ENCODE measurements at places on chromosomes 2 and 18.

DNA sequence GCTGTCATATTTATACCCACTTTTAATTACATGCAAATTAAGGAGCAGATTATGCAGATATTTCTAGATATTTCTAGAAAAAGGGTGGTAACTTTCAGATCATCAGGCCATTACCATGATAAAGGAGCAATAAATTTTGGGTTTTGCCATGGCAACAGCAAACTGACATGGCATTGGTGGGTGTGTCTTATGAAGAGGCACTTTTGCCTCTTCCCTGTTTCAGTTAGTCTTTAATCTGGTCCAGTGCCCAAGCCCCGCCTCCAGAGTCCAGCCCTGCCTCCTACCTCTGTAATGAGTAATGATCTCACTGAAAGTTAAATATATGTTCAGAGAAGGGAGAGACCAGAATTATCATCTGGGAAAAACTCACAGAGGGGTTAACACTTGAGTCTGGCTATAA is 124.8 kb downstream of the SCG2 start:
- no peak for DNase-seq

DNA sequence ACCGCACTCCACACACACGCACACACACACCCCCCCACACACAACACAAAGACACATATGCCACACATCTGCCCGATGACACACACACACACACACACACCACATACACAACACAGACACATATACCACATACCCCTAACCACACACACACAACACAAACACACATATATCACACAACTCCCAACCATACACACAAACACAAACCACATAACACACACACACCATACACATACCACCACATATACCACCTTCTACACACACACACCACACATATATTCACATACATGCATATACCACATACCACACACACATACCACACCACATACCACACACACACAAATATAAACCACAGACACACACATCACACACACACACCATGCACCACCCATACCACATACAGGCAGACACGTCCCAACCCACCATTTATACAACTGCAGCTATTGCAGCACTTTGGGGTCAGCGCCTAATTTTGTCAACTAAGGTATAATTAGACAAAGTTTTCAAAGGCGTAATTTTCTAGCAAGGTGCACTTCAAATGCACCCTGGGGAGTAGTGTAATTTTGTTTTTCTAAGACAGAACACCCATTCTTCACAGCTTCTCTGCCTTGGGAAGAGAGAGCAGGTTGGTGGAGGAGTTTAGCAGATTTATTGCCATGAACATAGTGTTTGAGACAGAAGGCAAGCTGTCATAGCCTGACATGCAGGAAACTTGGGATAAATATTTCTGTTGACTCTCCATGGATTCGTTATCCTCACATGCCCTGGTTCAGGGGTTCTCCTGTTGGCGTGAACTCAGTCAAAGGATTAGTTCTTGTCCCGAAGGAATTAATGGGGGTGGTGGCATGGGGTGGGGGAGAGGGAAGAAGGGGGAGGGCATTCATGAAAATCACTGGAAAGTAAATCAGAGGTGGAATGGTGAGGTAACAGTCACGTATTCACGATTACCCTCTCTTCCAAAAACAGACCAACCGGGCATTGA is 416.1 kb downstream of the LPIN1 start:
- no peak for DNase-seq

DNA sequence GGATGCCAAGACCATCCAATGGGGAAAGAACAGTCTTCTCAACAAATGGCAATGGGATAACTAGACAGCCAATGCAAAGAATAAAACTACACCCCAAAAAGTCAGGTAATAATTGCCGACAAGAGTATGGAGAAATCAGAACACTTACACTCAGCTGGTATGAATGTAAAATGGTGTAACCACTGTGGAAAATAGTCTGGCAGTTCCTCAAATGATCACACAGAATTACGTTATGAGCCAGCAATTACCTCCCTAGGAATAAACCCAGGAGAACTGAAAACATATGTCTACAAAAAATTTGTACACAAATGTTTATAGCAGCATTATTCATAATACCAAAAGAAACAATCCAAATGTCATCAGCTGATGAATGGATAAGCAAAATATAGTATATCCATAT is 8.8 kb downstream of the IWS1 start:
- no peak for DNase-seq

GRCh38 chr2:217872319-217872718 is 130.5 kb downstream of the TNS1 start:
- no peak for DNase-seq

DNA sequence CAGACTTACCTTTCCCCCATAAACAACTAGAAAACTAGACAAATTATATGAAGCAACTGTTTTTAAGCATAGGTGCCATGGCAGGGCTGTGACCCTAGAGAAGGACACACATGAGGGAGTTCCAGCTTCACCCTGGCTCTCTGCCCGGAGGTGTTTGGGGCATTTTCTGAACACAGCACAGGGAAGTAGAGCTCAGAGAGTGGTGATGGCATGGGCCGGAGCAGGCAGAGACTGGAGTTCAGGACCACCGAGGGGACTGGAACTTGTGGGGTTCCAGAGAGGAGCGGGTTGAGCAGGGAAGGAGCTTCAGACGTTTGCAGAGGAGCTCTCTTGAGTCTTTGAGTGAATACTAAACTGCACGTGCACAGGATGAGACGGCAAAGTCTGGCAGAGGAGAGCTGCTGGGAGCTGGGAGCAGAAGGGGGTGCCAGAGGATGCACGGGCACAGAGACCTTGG is 26.5 kb upstream of the KLF11 start:
- no peak for DNase-seq

DNA sequence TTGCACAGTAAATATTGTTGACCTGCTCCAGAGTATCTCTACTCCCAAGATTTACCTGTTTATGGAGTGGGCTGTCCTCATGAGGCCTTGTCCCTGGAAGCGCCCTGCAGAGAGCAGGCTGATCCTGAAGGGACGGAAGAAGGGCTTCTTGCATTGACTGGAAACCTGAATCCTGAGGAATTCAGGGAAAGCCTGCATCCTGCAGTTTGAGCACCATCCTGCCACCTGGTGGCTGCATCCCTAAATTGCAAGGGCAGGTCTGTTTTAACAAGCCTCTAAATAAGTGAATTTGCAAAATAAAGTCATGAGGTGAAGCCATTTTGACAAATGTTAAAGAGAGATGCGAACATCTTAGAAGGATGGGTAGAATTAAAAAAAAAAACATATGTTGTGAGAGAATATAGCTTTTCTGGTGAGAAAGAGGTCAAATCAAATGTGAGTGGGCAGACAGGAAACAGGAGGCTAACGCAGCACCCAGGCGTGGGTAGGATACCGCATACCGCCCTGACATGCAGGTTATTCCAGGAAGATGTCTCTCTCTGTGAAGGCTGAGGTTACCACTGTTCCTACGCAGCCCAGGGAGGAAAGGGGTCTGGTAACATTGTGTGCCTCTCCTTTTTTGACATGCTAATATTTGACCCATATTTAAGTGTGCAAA is 754.9 kb downstream of the RNF144A start:
- peak; percentile 55 for DNase-seq

DNA sequence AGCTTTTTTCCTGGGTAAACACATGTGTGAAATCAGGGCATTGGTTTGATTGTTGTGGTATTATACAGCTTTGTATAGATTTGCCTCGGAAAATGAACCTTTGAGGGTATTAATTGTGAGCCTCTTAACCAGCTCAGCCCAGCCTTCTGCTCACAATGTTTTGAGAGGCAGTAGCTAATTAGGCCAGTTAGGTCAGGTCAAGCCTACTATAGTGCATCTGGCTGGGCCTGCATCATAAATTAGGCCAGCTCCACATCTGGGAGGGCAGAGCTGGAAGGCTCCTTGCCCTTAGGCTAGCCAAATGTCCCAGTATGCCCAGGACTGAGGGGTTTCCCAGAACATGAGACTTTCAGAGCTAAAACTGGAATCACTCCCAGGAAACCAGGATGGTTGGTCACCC is 43.0 kb downstream of the LRATD1 start:
- DNase-seq: no peak

- DNase-seq: no peak
Measured at GRCh38 chr2:206112108-206112507, 26.1 kb upstream of the INO80D start.

- DNase-seq: no peak
Measured at GRCh38 chr2:22843919-22844537, 541.0 kb upstream of the KLHL29 start.

GRCh38 chr2:235857598-235857997 is 310.6 kb downstream of the GBX2 start:
- peak; percentile 34 for DNase-seq

- peak; percentile 94 for DNase-seq
Measured at GRCh38 chr2:128374001-128374710, 55.5 kb upstream of the HS6ST1 start.

GRCh38 chr18:51039138-51040112 is 9.4 kb downstream of the SMAD4 start:
- DNase-seq: no peak

DNA sequence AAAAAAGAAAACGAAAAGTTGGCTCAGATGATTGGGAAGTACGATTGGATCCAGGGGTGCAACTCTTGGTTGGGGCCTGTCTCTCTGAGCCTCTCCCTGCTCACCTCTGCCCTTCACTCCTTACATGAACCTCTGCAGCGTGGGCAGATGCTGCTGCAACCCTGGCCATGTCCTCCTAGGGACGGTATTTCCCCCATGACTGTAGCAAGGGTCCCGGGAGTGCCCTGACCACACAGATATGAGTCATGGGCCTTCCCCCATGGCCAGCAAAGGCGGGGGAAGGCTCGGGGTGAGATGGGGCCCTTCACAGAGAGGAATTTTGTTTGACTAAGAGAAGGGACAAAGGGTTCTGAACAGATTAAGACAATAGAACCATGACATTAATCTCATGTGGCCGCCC is 129.0 kb downstream of the NCK2 start:
- DNase-seq: peak; percentile 68

- no peak for DNase-seq
Measured at GRCh38 chr2:1979138-1979537, 234.8 kb upstream of the PXDN start.

GRCh38 chr2:240200230-240201051 is 60.0 kb upstream of the OTOS start:
- DNase-seq: no peak

DNA sequence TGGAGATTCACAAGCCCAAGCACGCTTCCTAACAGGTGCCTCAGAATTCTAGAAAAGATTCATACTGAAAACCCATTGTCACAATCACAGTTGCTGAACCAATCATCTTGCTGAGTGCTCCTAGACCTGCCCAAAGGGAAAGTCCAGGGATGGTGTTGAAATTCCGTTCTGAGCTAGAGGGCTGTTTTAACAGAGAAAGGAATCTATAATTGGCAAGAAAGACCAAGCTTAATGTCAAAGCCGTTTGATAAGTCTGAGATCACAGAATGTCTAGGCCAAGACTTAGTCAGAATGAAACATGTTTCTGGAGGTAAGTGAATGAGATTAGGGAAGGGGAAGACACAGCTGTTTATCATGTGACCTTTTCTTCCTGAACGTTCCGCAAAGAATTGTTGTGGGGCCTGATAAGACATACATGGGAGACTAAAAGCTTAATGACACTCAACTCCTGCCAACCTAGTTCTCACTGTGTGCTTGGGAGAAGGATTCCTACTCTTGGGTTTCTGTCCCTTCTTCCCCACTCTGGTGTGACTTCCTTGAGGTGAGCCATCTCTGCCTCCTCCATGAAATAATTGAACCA is 27.5 kb downstream of the PMAIP1 start:
- peak; percentile 41 for DNase-seq

DNA sequence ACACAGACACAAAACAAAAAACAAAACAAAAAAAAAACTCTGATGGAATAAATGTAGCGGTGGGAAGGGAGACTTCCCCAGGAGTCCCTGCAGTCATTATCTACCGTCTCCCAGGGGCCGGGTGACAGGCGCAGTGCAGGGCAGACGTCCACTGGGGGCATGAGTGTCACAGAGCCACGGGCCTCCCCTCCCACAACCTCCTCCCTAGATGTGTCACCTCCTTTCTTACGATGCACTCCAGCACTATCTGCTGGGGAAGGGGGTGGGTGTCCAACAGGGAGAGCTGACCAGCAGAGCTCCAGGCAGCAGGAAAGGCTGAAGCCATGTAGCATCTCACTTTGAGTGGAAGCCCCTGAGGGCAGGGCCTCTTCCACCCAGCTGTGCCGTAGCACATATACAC is 84.5 kb downstream of the LONRF2 start:
- DNase-seq: no peak

DNA sequence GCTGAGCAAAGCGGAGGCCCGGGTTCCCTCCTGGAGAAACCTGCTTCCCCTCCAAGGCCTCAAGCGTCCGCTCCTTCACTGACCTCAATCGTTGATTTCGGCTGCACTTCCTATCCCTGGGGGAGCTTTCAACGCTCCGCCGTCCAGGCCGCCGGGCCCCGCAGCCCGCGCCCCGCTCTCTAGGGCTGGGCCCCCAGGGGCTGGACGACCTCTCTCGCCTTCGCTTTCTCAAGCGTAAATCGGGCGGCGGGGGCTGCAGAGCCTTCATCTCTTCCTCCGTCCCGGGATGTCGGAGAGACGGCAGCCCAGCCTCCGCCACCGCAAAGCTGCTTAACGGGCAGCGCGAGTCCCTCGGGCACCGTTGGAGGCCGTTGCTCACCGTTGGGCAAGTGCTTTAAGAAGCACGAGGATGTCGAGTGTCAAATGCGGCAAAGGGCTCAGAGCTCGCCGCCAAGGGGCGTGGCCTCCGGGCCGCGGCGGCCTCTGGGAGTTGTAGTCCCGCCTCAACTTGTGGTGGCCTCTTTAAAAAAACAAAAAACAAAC is 8.5 kb downstream of the HES6 start:
- peak; percentile 34 for DNase-seq

DNA sequence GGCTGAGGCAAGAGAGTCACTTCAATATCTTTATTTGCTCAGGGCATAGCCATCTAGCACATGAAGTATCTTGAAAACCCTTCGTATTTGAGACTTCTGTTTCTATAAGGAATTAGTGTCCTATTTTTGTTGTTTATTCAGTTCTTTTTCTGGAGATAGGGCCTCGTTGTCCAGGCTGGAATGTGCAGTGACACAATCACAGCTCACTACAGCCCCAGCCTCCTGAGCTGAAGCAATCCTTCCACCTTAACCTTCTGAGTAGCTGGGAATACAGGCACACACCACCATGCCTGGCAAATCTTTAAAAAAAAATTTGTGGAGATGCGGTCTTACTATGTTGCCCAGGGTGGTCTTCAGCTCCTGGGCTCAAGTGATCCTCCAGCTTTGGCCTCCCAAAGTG is 50.6 kb downstream of the PSMD14 start:
- DNase-seq: no peak

- DNase-seq: no peak
Measured at GRCh38 chr2:228257379-228257778, 75.9 kb upstream of the SPHKAP start.

GRCh38 chr18:31410716-31411483 is 34.3 kb downstream of the DSG4 start:
- DNase-seq: no peak

- peak; percentile 30 for DNase-seq
Measured at GRCh38 chr18:56112013-56112749, 524.2 kb upstream of the TCF4 start.
